ENCODE measurements at places on chromosomes 6 and 20.

GRCh38 chr6:5466281-5467136 lies 205.2 kb downstream of the FARS2 start:
- no peaks in the 10 kb centered on the region for H3K27me3 ChIP-seq
- no peak for DNase-seq
- no peak overlapping the region for H3K4me3 ChIP-seq
- H3K4me1 ChIP-seq, result no peaks in the 10 kb centered on the region

DNA sequence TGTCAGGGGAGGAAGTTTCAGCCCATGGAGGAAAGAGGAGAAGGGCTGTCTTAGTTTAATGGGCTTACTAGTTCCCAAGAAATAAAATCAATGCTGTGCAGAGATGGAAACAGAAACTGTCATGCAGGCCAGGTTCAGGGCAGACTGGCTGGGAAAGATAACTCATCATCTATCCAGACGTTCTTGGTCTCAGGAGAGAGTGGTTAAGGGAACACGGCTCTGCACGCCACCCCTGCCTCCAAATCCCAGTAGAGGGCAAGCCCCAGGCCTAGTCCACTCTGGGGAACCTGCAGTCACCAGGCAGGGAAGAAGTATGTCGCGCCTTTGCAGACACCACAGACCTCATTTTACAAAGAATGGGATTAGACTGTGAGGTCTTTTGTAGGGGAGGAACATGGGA lies 12.5 kb downstream of the ALDH8A1 start:
- no peak for DNase-seq
- no peak overlapping the region for H3K4me3 ChIP-seq
- H3K27ac ChIP-seq, result no peak overlapping the region
- peaks cover 6% of the 10 kb centered on the region for H3K4me1 ChIP-seq

DNA sequence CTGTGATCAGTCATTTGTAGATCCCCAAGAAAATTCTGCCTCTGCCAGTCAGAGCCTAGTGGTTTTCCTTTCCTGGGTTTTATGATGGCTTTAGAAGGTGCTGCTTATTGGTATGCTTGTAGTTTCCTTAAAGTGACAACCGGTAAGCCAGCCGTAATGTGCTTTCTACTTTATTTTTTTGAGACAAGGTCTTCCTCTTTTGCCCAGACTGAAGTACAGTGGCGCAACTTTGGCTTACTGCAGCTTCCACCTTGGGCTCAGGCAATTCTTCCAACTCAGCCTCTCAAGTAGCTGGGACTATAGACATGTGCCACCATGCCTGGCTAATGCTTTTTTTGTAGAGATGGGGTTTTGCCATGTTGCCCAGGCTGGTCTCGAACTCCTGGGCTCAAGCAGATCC lies 23.5 kb downstream of the MCM8 start:
- no peak overlapping the region for H3K4me3 ChIP-seq
- peaks cover 11% of the 10 kb centered on the region for H3K36me3 ChIP-seq
- no peak for DNase-seq
- no peaks in the 10 kb centered on the region for H3K27me3 ChIP-seq
- no peaks in the 10 kb centered on the region for H3K4me1 ChIP-seq

GRCh38 chr6:139648430-139649000 lies 274.1 kb upstream of the CITED2 start:
- H3K4me3 ChIP-seq, result no peak overlapping the region
- H3K27me3 ChIP-seq, result no peaks in the 10 kb centered on the region
- no peaks in the 10 kb centered on the region for H3K4me1 ChIP-seq
- no peaks in the 10 kb centered on the region for H3K36me3 ChIP-seq
- DNase-seq, result no peak
- no peak overlapping the region for H3K27ac ChIP-seq

DNA sequence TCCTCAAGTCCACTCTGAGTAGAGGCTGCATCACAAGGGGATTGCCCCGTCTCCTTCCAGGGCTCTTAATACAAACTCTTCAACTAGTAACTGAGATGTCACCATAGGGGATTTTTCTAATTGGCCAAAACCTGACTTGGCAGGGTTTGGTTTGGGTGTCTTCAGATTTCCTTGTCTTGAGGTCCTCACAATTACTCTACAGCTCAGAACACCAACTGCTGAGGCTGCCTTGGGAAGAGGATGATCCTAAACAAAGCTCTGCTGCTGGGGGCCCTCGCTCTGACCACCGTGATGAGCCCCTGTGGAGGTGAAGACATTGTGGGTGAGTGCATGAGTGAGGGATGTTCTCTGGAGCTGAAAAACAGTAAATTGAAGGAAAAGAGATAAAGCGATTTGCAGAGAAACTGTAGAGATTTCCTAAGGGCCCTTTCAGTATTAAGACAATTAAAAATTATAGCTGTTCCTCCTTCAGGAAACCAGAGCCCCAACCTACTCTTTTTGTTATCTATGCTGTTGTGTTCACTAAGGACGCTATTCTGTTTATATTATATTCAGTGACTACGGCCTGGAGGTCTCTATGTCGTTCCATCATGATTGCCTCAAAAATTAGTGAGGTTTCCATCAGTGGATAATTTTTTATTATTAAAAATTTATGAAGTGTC lies at the start of gene HLA-DQA1:
Gene HLA-DQA1 (plus strand): TSS at position 188 of the 662 bp plus-strand sequence. CDS start 53 bp downstream, at position 241.
- DNase-seq, result no peak
- peak within 1 kb of the TSS; percentile 10 for H3K4me3 ChIP-seq
- no peaks in the 10 kb centered on the region for H3K36me3 ChIP-seq
- no peaks in the 10 kb centered on the region for H3K4me1 ChIP-seq
- H3K27me3 ChIP-seq, result no peaks in the 10 kb centered on the region

- no peak overlapping the region for H3K4me3 ChIP-seq
- no peaks in the 10 kb centered on the region for H3K4me1 ChIP-seq
- H3K36me3 ChIP-seq, result no peaks in the 10 kb centered on the region
- H3K27ac ChIP-seq, result no peak overlapping the region
- DNase-seq, result no peak
Observed at GRCh38 chr6:121405306-121405705, 30.1 kb upstream of the GJA1 start.

GRCh38 chr20:14991023-14991422 lies 653.6 kb upstream of the FLRT3 start:
- no peaks in the 10 kb centered on the region for H3K27me3 ChIP-seq
- DNase-seq, result no peak
- no peak overlapping the region for H3K4me3 ChIP-seq

- H3K27me3 ChIP-seq, result no peaks in the 10 kb centered on the region
- H3K36me3 ChIP-seq, result no peaks in the 10 kb centered on the region
- no peak for DNase-seq
- H3K4me3 ChIP-seq, result peak overlapping the region; percentile 29
- no peaks in the 10 kb centered on the region for H3K4me1 ChIP-seq
Observed at GRCh38 chr6:119856136-119856535, 506.6 kb upstream of the MAN1A1 start.

GRCh38 chr6:16635810-16636602 lies 125.3 kb downstream of the ATXN1 start:
- no peaks in the 10 kb centered on the region for H3K27me3 ChIP-seq
- no peaks in the 10 kb centered on the region for H3K36me3 ChIP-seq
- H3K4me1 ChIP-seq, result peaks cover 13% of the 10 kb centered on the region
- no peak overlapping the region for H3K27ac ChIP-seq

- no peaks in the 10 kb centered on the region for H3K36me3 ChIP-seq
- H3K27ac ChIP-seq, result no peak overlapping the region
- no peaks in the 10 kb centered on the region for H3K4me1 ChIP-seq
- DNase-seq, result no peak
- no peak overlapping the region for H3K4me3 ChIP-seq
- peaks cover 4% of the 10 kb centered on the region for H3K27me3 ChIP-seq
Observed at GRCh38 chr6:148240461-148240840, 102.2 kb upstream of the SASH1 start.

DNA sequence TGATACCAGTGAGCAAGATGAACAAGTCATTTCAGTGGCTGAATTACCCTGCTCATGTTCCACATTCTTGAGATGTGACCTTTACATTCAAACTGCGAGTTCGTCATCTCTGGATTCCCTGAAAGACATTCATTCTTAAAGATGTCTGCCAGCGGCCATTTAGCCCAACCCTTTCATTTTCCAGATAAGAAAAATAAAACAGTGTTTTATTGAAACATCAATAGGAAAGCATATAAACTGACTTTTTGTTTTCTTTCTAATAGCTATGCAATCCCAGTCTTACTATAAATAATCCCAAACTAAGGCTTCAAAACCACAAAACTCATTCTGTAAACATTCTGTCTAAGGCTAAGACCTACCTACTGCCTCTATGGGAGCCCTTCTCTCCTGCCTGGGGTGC lies 134.0 kb downstream of the SAMD5 start:
- no peak overlapping the region for H3K27ac ChIP-seq
- no peak for DNase-seq
- H3K4me1 ChIP-seq, result no peaks in the 10 kb centered on the region
- H3K27me3 ChIP-seq, result no peaks in the 10 kb centered on the region

DNA sequence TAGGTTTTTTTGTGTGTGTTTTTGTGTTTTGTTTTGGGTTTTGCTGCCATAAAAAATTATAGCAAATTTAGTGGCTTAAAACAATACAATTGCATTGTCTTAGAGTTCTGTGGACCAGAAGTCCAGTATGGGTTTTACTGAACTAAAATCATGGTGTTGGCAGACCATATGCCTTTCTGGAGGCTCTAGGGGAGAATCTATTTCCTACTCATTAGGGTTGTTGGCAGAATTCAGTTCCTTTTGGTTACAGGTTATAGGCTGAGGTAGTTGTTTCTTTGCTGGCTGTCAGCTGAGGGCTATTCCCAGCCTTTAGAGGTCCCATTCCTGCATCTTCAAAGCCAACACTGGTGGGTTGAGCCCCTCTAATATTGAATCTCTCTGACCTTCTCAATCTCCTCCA lies 181.3 kb downstream of the IBTK start:
- no peak for DNase-seq
- no peaks in the 10 kb centered on the region for H3K36me3 ChIP-seq
- no peaks in the 10 kb centered on the region for H3K4me1 ChIP-seq

- H3K4me3 ChIP-seq, result no peak overlapping the region
- no peaks in the 10 kb centered on the region for H3K27me3 ChIP-seq
- H3K4me1 ChIP-seq, result peaks cover 29% of the 10 kb centered on the region
- H3K27ac ChIP-seq, result no peak overlapping the region
- H3K36me3 ChIP-seq, result no peaks in the 10 kb centered on the region
Observed at GRCh38 chr6:34891296-34891695, 2.2 kb downstream of the ANKS1A start.

DNA sequence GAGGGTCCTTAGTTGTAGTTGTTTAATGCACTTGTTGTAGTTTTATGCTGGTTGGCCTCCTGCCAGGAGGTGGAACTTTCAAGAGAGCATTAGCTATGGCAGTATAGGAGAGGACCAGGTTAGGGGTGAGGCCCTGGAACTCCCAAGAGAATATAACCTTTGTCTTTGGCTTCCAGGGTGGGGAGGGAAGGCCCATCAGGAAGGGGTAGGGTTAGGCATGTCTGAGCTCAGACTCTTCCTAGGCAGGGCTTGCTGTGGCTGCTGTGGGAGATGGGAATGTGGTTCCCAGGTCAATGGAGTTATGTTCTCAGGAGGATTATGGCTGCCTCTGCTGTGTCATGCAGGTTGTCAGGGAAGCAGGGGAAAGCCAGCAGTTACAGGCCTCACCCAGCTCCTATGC lies 20.0 kb upstream of the GABRR1 start:
- no peaks in the 10 kb centered on the region for H3K27me3 ChIP-seq
- no peaks in the 10 kb centered on the region for H3K36me3 ChIP-seq
- DNase-seq, result no peak

GRCh38 chr6:87481931-87482330 lies 9.2 kb downstream of the SLC35A1 start:
- H3K27ac ChIP-seq, result no peak overlapping the region
- H3K4me1 ChIP-seq, result no peaks in the 10 kb centered on the region
- no peaks in the 10 kb centered on the region for H3K27me3 ChIP-seq
- no peak for DNase-seq

DNA sequence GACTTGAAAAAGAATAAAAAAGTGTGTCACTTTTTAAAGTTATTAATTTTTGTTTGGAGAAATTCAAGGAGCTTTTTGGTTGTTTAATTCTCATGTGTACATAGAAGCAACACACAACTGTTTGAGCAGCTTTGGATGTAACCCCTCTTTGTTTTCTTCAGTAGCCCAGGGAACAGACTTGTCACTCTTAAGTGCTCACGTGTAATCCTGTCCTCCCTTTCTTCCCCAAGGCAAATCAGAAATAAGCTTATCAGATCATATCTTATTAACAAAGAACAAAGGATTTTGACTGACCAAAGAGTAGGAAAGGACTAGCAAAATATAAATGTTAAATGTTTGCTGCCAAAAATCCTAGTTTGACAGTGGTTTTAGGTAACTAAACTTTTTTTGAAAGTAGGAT lies 7.3 kb upstream of the FLRT3 start:
- no peak overlapping the region for H3K4me3 ChIP-seq
- H3K36me3 ChIP-seq, result no peaks in the 10 kb centered on the region
- H3K4me1 ChIP-seq, result no peaks in the 10 kb centered on the region
- H3K27ac ChIP-seq, result no peak overlapping the region

- H3K4me1 ChIP-seq, result peaks cover 19% of the 10 kb centered on the region
- peaks cover 60% of the 10 kb centered on the region for H3K27me3 ChIP-seq
- no peak overlapping the region for H3K27ac ChIP-seq
- DNase-seq, result no peak
- H3K4me3 ChIP-seq, result no peak overlapping the region
Observed at GRCh38 chr6:28206928-28207509, 18.1 kb upstream of the ZSCAN9 start.

- H3K27me3 ChIP-seq, result no peaks in the 10 kb centered on the region
- H3K4me3 ChIP-seq, result no peak overlapping the region
- H3K36me3 ChIP-seq, result no peaks in the 10 kb centered on the region
- no peak overlapping the region for H3K27ac ChIP-seq
- no peak for DNase-seq
Observed at GRCh38 chr6:137846772-137847313, 20.2 kb upstream of the TNFAIP3 start.

- no peaks in the 10 kb centered on the region for H3K27me3 ChIP-seq
- no peak for DNase-seq
- H3K36me3 ChIP-seq, result no peaks in the 10 kb centered on the region
- H3K27ac ChIP-seq, result no peak overlapping the region
Observed at GRCh38 chr20:31790401-31790800, 28.8 kb upstream of the MYLK2 start.

DNA sequence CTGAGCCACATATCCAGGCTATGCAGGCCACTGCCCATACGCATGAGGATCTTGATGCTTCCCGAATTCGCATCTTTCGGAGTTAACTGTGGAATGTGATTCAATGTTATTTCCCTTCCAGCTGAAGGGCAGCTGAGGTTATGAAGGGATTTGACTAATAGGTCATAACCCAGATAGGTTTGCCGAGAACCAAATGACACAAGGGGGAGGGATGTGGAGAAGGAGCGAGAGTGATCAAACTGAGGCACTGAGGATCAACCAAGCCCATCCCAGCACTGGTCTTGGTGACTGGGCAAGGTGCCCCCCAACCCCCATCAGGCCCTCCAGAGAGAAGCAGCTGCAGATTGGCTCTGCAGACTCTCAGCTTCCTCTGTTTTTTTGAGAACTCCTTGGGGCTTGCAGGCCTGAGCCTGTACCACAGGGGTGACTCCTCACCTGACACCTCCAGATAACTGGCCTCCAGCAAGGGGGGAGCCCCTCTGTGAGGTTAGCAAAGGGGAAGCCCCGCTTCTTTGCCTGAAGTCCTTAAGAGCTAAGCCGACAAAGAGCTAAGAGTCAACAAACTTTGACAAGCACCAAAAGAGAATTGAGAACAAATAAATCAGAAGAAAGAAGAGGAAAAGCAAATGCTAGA lies 185.9 kb downstream of the PDE7B start:
- no peak overlapping the region for H3K27ac ChIP-seq
- no peaks in the 10 kb centered on the region for H3K27me3 ChIP-seq
- H3K36me3 ChIP-seq, result no peaks in the 10 kb centered on the region
- H3K4me1 ChIP-seq, result no peaks in the 10 kb centered on the region

- H3K27me3 ChIP-seq, result no peaks in the 10 kb centered on the region
- no peak overlapping the region for H3K4me3 ChIP-seq
- H3K27ac ChIP-seq, result no peak overlapping the region
- H3K36me3 ChIP-seq, result no peaks in the 10 kb centered on the region
- DNase-seq, result no peak
Observed at GRCh38 chr6:10534419-10534762, 13.2 kb downstream of the GCNT2 start.

- DNase-seq, result no peak
- no peaks in the 10 kb centered on the region for H3K36me3 ChIP-seq
- peak overlapping the region; percentile 100 for H3K27ac ChIP-seq
- no peaks in the 10 kb centered on the region for H3K27me3 ChIP-seq
Observed at GRCh38 chr20:49916146-49917002, 1.0 kb upstream of the SPATA2 start.
